ENCODE measurements at places on chromosomes 6 and 20. TPM values are rescaled to one million over a fixed set of nuclear protein-coding genes. Genes with fewer than 3 reads are reported as not detected.

DNA sequence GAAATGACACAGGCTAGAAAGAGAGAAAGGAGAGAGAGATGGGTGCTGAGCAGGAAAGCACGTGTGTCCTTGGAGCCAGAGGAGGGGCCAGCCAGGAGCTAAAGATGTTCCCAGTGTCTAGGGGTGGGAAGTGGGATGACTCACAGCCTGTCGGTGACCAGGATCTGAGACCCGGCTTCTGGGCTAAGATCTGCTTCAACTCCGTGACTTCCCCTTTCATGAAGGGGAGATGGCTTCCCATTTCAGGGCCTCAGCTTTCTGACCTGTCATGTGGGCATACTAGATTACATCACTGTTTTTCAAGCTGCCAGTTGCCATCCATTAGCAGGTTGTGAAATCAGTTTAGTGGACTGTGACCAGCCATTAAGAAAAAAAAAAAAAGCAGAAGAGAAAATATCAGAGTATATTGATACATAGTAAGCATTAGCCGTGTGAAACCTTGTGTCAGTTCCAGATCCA lies 5.4 kb downstream of the TGM3 start:
- no peak for DNase-seq

ECT2L gene
- total RNA-seq = not detected

DNA sequence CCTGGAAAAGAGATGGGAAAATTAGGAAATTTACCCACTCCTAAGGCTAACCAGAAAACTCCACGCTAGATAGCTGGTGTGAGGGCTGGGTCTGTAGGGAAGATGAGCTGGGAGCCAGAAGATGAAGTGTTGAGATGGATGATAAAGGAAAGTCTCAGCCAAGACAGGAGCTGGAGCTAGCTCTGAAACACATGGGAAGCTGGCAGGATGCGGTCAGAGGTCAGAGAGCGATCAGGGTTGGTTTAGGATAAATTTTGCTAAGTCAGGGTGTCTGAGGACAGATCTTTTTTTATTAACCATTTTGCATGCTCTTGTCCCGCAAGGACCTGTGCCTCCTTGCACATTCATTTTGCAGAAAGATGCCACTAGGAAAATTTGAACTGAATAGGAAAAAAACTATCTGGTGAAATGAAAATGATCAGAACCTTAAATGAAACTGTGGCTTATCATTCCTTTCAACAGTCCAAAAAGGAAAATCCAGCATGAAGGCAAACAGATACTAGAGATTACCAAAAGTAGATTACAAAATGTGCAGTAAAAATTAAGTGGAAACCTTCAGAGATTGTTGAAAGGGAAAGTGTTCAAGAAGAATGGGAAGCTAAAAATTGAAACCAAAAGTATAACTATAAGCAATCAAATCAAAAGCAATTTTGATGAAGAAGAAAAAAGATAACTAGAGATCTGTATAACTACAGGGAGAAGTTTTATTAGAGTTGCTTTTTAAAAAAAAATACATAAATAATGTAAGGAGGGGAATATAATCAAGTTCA lies 10.7 kb upstream of the EDN1 start:
- DNase-seq = no peak

ZDHHC14 gene
- 50.4 TPM for total RNA-seq

BPIFB1 gene
- not detected for total RNA-seq

- DNase-seq = no peak
Measured at GRCh38 chr6:35090734-35091133, 50.4 kb downstream of the TCP11 start.

CPXM1 gene
- total RNA-seq = 0.23 TPM

DNA sequence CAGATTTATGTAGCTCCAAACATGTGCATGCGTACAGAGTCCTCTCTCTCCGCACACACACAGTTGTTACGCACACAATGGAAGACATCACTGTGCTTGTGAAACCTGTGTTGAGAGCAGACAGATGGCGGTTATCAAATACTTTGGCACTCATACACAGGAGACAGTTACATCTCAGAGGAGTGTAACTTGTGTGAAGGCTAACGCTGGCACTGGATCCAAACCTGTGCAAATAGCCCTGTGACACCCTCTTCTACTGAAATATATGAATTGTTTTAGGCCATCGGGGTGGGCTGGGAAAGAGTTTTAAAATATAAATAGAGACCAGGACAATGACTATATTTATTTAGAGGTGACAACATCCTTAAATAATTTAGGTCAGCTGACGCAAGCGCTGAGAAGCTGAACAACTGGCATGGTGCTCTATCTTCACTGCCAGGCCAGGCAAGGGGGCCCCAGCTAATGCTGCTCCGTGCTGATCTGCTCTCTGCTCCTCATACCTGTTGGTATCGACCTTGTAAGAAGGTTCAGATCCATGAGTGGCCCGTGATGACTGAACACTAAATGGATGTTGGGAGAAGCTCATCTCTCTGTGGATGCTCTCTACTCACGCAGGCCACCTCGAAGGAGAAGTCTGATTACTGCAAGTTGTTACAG lies 69.4 kb downstream of the FOXC1 start:
- peak; percentile 24 for DNase-seq

FHL5 gene
- total RNA-seq = 4.9 TPM

DNA sequence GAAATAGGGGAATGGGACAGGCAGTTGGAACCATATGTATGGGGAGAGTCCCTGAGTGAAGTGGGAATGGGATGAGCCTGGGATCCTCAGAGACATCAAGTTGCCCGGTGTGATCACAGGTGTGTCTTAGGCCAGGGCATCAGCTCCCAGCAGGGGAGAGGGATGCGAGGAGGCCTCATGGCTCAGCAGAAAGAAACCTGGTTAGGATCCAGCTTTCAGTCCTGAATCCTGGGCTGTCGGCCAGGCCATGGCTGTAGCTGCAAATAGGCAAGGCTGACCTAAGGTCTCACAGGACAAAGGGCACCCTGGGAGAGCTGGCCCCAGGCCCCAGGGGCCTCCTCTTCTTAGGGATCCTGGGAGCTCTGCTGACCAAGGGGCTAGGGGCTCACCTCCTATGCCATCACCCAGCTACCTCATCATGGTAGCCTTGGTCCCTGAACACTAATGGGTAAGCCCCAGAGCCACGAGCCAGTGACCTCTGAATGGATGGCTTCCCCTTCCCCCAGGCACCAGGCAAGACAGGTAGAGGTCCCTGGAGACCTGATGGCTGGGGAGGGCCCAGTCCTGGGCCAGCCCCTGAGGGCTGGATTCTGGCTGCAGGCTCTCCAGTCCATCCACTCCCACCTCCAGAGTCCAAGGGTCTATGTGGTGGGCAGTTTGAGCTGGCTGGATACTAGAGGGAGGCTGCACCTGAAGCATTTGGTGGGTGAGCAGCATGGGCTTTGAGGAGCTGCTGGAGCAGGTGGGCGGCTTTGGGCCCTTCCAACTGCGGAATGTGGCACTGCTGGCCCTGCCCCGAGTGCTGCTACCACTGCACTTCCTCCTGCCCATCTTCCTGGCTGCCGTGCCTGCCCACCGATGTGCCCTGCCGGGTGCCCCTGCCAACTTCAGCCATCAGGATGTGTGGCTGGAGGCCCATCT lies at the start of gene SLC22A7:
TSS of gene SLC22A7 (plus strand) at position 617 of the 921 bp plus-strand sequence. CDS start at position 716, 99 bp downstream.
- DNase-seq = no peak

GRCh38 chr6:161068321-161068741 lies 76.8 kb downstream of the MAP3K4 start:
- DNase-seq = no peak

DNA sequence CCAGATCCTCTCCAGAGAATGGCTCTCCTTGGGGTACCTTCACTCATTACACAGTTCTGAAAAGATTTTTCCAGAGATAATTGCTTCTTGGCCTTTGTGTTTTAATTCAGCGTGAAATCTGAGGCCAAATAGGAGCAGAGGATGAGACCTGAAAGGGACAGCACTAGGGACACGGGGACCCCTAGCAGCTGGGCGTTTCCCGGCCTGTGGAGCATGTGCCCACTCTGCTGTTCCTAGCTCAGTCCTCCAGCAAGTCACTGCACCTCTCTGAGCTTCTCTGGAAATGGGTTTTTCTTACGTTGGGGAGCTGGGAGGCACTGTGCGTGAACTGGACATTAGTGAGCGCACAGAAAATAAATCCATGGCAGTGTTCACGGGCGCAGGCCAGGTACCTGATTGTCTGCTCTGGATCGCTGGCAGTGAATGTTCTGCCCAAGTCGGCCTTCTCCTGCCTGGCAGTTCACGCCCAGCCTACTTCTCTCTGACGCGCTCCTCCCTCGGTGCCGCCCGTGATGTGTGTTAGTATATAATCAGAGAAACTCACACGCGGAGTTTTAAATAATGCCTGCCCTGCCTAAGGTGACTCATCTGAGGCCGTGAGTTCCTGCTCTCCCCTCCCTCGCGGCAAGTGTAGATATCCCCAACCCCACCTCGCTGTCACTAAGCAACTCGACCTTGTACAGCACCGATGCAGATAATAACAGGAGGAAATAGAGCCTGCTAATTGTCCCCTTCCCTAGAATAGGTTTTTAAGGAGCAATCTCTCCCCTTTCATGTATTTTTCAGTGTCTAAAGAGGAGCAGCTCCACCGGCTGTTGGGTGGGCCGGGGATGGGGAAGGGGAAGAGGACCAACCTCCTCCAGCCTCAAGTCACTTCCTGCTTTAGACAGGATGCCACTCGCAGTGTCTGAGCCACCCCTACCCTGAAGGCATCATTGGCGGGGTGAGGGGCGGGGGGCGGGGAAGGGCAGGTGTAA lies 2.7 kb upstream of the TUBB2A start:
- DNase-seq = peak; percentile 65

DNAH8 gene
- total RNA-seq = 0.38 TPM

GRCh38 chr6:28474441-28475219 lies 31.3 kb upstream of the ZSCAN23 start:
- DNase-seq = no peak

- no peak for DNase-seq
Measured at GRCh38 chr6:28425944-28426541, 17.2 kb downstream of the ZSCAN23 start.

DNA sequence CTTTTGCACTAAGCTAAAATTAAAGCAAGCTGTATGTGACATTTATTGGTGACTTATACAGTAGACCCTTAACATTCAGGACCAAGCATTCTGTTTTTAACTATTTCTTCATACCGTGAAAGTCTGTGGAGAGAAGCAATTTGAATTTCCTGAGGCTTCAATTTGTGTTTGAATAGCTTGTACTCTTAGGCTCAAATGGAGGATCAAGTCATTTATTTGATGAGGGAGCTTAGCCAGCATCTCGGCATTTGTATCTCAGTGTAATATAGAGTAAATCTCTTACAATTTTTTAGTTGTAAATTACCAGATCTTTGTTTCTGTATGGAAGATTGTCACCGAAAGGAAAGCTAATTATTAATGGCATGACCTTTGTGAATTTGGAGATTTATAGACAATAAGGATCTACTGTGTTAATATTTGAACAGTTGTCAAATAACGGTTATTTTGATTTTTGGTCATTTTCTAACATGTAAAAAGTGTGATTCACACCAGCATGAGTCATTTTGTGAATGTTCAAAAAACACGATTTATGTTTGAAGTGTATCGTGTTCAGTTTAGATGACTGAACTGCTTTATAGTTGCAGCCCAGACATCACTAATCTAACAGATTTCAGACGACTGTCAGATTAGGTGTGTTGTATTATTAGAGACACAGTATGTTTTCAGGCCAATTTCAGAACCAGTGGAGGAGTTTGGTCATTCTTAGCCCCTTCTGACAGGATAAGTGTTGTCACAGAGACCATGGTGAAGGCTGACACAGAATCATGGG lies 332.9 kb downstream of the CDKAL1 start:
- no peak for DNase-seq

SLC2A4RG gene
- total RNA-seq = 78.0 TPM

DNA sequence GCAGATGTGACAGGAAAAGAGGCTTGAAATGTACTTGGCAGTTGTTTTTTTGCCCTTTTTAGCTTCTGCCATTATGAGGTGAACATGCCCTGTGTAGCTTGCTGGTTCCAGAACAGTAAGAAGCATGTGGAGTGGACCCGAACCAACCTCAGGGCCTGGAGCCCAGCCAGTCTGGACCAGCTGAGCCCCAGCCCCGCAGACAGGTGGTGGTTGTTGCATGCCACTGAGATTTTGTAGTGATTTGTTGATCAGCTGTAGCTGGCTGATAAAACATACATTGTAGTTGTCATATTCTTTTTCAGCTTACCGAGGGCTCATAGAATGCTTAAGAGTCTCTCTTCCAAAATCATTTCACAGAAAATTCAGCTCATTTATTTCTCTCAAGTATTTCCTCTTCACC lies 182.2 kb downstream of the FARS2 start:
- DNase-seq = peak; percentile 14

GRCh38 chr20:43988451-43988850 lies 73.8 kb downstream of the TOX2 start:
- DNase-seq = no peak

GRCh38 chr6:165060720-165061119 lies 248.7 kb downstream of the C6orf118 start:
- no peak for DNase-seq

- no peak for DNase-seq
Measured at GRCh38 chr6:136788069-136788902, 4.0 kb downstream of the MAP3K5 start.

SIGLEC1 gene
- total RNA-seq = 0.74 TPM

GRCh38 chr20:37729452-37729851 lies 35.6 kb downstream of the CTNNBL1 start:
- DNase-seq = no peak

- DNase-seq = no peak
Measured at GRCh38 chr6:48928937-48929336, 534.1 kb downstream of the MMUT start.

WTAP gene
- total RNA-seq = 65.4 TPM

DNA sequence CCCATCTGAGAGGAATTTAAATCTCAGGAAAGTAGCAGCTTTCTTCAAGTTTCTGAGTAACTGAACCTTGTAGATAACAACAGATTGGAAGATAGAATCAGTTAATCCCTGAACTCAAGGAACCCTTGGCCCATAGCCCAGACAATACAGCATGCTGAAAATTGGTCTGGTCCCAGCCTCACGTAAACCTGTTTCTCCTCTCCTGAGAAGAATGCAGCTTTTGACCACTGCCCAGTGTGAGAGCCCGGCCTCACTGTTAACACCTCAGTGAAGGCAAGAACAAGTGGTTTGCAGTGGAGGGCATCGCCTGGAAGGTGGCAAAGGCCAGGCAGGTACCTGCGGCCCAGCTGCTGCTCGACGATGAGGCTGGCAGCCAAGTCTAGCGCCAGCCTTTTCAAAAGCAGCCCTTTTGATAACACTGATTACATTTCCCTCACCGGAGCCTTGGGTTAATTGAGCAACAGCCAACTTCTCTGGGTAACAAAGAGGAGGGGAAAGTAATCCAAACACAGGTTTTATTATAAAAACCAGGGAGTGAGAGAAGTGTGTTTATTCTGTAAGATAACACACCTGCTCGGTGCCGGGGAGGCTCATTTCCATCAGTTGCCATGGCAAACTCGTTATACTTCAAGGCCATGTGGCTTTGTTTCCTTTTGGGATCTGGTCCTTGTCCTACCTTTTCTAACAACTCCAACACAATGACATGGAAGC lies 54.0 kb downstream of the TRAF3IP2 start:
- DNase-seq = no peak

GRCh38 chr6:15365273-15365687 lies 119.4 kb downstream of the JARID2 start:
- peak; percentile 68 for DNase-seq

Data from dorsolateral prefrontal cortex (tissue), 122 donors.